Eye (tissue), 1 donor: ENCODE measurements at places on chromosomes 11 and 22.

GRCh38 chr11:127564810-127565209, 564.2 kb upstream of the KIRREL3 start:
- DNase-seq: no peak

GRCh38 chr22:31556627-31557203, 60.4 kb downstream of the SFI1 start:
- DNase-seq: peak; percentile 63

DNA sequence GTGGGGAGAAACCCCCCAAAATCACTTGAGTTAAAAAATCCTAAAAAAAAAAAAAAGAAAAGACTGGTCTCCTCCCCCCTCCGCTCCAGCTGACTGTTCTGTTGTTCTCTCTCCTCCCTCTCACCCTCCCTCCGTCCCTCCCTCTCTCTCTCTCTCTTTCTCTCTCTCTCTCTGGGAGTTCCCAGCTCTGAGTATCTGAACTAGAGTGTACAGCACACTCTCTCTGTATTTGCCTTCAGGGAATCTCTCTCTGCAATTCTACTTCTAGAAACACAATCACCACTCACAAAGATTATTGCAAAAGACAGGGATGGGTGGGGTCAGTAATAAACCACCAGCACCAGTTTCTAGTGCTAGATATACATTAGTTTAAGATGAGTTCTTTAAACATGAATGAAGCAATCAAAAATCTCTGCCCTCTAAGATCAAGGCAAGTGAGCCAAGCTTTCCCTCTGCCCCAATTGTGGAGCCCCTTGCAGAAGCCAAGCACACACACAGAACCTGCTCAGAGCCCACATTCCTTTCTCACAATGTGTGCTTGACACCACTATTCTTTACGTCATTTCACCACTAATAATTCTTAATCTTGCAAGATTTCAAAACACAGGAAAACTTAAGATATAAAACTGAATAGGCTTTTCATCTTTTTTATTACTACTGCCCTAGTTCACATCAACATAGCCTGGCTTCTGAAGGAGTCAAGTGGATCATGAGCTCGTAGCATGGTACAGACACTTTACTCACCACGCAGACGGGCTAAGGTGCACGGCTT, 133.5 kb downstream of the RBFOX2 start:
- DNase-seq: peak; percentile 86

- no peak for DNase-seq
Measured at GRCh38 chr11:116649268-116649667, 123.5 kb downstream of the BUD13 start.

DNA sequence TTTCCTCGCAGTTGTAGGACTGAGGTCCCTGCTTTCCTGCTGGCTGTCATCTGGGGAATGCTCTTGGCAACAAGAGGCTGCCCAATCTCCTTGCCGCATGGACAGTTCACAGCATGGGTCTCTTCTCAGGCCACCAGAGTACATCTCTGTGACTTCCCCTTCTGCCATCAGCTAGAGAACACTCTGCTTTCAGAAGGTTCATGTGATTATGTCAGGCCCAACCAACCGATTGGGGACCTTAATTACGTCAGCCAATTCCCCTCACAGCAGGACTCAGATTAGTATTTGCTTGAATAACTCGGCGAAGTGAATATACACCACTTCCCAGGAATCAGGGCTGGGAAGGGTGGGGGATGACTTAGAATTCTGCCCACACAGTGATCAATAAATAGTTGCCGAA, 61.9 kb upstream of the CSNK2A3 start:
- DNase-seq: peak; percentile 85

- no peak for DNase-seq
Measured at GRCh38 chr11:74185695-74186094, 14.6 kb downstream of the PPME1 start.

GRCh38 chr11:94127638-94128037, 1.0 kb upstream of the PANX1 start:
- no peak for DNase-seq

- DNase-seq: no peak
Measured at GRCh38 chr11:25057861-25058260, 561.0 kb downstream of the LUZP2 start.

DNA sequence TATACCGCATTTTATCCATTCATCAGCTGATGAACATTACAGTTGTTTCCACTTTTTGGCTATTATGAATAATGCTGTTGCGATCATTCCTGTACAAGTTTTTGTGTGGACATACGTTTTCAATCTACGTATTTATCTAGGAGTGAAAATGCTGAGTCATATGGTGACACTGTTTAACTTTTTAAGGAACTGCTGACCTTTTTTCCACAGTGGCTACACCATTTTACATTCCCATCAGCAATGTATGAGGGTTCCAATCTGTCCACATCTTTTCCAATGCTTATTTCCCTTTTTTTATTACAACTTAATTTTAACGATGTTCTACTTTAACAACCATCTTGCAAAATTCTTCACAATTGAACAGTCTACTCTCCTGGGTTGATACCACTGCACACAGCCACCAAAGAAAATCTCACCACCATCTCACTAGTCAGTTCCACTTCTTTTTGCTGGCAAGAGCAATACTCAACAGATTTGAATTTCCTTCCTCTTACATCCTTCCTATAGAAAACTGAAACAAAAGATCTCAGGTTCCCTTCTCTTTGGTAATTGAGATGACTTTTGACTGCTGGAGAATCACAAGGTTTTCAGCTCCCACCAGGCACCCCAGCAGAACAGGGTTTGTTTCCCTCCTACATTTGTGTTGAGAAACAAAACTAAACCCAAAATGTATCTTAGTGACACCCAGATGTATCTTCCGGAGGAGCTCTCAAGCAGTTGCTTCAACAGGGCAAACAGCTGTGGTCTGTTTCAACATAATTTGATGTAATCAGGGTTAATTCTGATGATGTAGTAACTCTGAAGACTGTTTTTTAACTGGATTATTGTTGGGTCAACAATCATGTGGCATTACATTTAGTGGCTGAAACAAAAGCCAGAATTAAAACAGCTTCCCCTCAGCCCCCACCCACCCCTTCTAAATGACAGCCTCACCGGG, 7.0 kb upstream of the GAB2 start:
- DNase-seq: no peak

DNA sequence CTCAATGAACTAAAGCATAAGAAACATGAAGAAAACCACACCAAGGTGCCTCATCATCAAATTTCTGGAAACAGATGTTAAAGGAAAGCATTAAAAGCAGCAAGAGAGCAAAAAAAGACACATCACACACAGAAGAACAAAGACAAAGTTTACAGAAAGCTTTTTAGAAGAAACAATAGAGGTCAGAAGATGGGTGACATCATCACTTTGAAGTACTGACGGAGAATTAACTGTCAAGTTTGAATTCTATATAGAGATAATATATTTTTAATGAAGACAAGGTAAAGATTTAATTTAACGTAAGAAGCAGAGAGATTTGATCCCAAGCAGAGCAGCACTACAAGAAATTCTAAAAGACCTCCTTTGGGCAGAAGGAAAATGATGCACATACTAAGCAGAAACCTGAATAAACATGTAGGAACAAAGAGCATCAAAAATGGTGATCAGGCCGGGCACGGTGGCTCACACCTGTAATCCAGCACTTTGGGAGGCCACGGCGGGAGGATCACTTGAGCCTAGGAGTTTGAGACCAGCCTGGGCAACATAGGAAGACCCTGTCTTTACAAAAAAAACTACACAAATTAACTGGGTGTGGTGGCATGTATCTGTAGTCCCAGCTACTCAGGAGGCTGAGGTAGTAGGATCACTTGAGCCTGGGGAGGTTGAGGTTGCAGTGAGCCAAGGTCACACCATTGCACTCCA, 63.3 kb upstream of the RTL6 start:
- no peak for DNase-seq

- no peak for DNase-seq
Measured at GRCh38 chr11:18106688-18107087, 806 bp upstream of the SAAL1 start.
